ENCODE measurements at places on chromosomes 16 and 17. TPM values are rescaled to one million over a fixed set of nuclear protein-coding genes. Genes with fewer than 3 reads are reported as not detected.

Gene RAP1GAP2
- 1.5 TPM for total RNA-seq

Gene CDH1
- 1.4 TPM for total RNA-seq

Gene HBM
- not detected for total RNA-seq

Gene ZSCAN10
- total RNA-seq: not detected

Gene WSCD1
- total RNA-seq: not detected

Gene SLC35G6
- not detected for total RNA-seq

DNA sequence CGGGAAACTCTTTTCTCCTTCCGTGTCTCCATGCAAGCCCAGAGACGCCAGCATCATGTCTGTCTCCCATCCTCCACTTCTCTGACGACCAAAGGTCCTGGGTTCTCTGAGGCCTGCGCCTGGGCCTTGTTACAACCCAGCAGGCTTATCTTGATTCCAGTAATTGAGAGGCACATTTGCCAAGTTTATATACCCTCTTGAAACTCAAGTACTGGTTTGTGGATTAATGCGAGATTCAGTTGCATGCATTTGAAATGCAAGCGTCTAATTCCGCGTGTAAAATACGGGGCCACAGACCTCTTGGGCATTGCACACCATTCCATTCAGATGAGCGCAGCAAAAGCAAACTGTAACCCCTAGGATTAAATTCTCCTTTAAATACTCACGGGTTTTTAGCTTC lies 28.7 kb upstream of the CRISPLD2 start:
- no peak for DNase-seq

- no peak for DNase-seq
These were observed 23.0 kb downstream of the ADGRG5 start for GRCh38 chr16:57565461-57565860.

DNA sequence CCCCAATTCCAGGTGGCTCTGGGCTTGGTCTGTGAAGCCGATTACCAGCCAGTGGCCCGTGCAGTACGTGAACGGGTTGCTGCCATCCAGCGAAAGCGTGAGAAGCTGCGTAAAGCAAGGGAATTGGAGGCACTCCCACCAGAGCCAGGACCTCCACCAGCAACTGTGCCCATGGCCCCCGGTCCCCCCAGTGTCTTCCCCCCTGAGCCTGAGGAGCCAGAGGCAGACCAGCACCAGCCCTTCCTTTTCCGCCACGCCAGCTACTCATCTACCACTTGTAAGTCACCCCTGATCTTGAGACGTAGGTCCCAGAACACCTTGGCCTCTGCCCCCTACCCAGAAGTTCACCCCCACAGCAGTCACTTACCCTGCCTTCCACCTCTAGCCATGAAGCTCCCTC lies 6.9 kb downstream of the WNK4 start:
- DNase-seq: no peak

GRCh38 chr17:19264681-19265080 lies 27.5 kb downstream of the EPN2 start:
- no peak for DNase-seq

- DNase-seq: no peak
These were observed 17.7 kb upstream of the CORO6 start for GRCh38 chr17:29640413-29640812.

DNA sequence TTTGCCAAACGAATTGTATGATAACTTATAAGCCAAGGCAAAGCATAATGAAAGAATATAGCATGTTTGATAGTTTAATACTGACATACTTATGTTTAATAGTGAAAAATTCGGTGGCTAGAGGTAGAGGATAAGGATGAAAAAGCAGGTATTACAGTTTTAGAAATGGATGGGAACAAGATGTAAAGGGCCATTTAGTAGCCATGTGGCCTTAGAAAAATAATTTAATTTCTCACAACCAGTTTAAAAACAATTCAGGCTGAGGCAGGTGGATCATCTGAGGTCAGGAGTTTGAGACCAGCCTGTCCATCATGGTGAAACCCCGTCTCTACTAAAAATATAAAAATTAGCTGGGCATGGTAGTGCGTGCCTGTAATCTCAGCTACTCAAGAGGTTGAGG lies 119.5 kb upstream of the NACA2 start:
- DNase-seq: no peak
